T-helper 17 cell (primary cell): ENCODE measurements at places on chromosomes 3 and 15.

DNA sequence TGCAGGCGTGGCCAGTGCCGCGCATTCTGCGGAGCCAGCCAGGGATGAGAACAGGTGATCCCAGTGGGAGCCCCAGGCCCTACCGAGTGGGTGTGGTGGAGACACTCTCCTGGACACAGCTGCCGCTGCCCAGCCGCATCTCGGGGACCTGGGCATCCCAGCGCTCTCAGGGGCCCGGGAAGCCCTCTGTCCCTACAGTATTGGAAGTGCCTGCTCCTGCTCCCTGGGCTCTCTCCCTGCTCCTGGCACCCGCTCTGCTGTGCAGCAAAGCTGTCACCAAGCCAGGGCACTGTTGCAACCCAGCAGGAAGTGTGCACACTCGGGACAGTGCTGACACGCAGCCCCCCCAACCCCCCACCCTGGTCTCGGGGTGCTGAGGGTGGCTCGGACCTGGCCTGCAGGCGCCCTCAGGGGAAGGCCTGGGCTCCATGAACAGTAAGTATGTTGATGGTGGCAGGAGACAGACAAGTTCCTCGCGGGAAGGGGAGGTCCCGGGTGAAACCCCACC lies 1177.4 kb upstream of the GBE1 start:
- no peak for DNase-seq

DNA sequence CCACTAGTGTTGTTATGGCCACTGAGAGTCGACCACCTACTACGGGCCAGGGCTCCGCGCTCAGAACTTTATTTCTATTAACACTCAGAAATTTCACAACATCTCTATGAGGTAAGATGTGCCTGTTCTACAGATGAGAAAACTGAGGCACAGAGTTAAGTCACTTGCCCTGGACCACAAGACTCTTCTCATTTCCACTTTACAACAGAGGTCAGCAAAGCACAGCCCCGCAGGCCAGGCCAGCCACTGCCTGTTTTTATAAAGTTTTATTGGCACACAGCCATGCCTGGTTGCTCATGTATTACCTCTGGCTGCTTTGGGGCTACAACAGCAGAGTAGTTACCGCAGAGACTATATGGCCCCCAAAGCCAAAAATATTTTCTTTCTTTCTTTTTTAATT lies 503.6 kb downstream of the SHQ1 start:
- no peak for DNase-seq

- DNase-seq = no peak
Measured at GRCh38 chr15:75483961-75484360, 32.5 kb upstream of the SIN3A start.

GRCh38 chr15:94075349-94075748 lies 156.0 kb upstream of the MCTP2 start:
- no peak for DNase-seq

DNA sequence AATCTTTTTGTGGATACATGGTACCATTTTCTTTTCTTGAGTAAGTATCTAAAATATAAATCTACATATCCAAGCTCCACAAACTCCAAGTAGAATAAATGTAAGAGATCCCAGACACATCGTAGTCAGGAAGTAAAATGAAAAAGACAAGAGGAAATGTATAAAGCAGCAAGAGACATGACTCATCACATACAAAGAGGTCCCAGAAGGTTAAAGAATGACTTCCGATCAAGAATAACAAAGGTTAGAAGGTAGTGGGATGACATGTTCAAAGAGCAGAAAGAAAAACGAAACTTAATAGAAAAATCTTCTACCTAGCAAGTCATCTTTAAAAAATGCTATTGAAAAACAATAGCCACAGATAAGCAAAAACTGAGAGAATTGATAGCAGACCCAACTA lies 705.8 kb downstream of the NR2F2 start:
- DNase-seq = no peak

GRCh38 chr3:183527428-183528379 lies 27.8 kb downstream of the KLHL6 start:
- DNase-seq = no peak

GRCh38 chr3:57026944-57027343 lies 33.5 kb upstream of the SPATA12 start:
- no peak for DNase-seq

- no peak for DNase-seq
Measured at GRCh38 chr3:8784676-8785435, 15.4 kb upstream of the OXTR start.

DNA sequence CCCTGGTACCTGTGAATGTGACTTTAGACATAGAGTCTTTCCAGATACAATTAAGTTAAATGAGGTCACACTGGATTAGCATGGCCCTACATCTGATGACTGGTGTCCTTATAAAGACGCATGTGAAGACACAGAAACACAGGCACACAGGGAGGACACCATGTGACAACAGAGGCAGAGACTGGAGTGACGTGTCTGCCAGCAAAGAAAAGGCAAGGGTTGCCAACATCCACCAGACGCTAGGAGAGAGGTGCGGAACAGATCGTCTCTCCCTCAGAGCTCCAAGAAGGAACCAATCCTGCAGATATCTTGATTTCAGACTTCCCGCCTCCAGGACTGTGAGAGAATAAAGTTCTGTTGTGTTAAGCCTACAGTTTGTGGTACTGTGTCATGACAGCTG lies 42.8 kb downstream of the CX3CR1 start:
- DNase-seq = no peak

DNA sequence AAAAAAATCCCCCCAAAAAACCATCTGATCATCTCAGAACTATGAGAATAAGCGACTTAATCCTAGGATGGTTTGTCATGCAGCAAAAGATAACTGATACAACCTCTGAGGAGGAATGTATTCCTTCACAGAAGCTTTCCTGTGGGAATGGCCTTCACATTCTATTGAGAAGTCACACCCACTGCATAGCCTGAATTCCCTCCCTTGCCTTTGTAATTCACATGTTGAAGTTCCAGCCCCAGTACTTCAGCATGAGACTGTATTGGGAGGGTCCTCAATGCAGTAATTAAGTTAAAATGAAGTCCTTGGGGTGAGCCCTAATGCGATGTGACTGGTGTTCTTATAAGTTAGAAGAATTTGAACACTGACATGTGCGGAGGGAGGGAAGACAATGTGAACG lies 395.2 kb downstream of the TUSC7 start:
- DNase-seq = no peak

- no peak for DNase-seq
Measured at GRCh38 chr15:85402195-85402881, 21.9 kb downstream of the AKAP13 start.

GRCh38 chr15:65110676-65111292 lies 4.2 kb downstream of the UBAP1L start:
- DNase-seq = no peak

GRCh38 chr15:49895347-49896223 lies 223.4 kb downstream of the ATP8B4 start:
- DNase-seq = no peak

DNA sequence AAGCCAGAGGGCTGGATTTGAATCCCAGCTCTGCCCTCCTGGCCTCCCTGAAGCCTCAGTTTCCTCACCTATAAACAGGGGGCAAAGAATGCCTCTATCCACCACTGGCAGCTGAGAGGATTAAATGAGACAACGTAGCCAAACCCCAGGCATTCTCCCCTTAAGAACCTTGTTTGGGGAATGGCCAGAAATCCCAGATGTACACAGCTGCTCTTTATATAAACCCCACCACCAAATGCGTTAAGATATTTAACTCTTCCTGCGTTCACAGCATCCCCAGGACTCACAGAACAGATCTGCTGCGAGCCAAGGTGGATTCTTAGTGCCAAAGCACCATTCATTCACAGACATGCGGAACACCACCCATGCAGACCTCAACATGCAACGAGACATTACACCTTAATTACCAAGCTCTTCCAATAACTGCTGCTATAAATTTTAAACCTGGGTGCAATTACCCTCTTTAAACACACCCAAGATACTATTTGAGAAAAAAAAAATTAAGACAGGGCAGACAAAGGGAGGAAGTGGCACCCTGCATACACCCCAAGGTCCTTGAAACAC lies 5.2 kb downstream of the TLE3 start:
- DNase-seq = no peak

DNA sequence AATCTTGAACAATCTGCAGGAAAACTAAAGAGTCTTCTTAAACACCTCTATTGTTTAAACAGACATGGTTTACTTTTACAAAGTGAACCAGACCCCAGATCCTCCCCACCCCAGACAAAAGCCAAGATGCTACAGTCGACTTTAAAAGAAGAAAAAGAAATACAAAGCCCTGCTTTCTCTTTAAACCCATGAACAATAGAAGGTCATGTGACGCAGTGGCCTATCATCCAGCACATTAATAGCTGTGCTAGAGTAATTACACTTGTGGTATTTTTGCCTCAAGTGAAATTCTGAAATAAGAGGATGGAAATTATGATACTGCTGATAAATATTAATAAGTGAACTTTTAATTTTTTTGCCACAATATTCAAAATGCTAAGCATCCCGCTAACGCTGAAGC lies 613.4 kb downstream of the FOXP1 start:
- no peak for DNase-seq

DNA sequence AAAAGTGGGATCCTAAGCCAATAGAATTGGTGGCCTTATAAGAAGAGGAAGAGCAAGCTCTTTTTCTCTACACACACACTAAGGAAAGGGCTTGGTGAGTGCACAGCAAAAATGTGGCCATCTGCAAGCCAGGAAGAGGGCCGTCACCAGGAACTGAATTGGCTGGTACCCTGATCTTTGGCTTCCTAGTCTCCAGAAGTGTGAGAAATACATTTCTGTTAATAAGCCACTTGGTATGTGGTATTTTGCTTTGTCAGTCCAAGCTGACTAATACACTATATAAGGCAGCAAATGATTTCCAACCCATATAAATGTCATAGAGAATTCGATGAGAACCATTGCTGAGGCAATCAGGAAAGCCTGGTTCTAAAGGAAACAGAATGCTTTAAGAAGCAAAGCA lies 816.3 kb upstream of the SEMA6D start:
- no peak for DNase-seq

- DNase-seq = no peak
Measured at GRCh38 chr3:174462916-174463315, 396.2 kb upstream of the NAALADL2 start.

DNA sequence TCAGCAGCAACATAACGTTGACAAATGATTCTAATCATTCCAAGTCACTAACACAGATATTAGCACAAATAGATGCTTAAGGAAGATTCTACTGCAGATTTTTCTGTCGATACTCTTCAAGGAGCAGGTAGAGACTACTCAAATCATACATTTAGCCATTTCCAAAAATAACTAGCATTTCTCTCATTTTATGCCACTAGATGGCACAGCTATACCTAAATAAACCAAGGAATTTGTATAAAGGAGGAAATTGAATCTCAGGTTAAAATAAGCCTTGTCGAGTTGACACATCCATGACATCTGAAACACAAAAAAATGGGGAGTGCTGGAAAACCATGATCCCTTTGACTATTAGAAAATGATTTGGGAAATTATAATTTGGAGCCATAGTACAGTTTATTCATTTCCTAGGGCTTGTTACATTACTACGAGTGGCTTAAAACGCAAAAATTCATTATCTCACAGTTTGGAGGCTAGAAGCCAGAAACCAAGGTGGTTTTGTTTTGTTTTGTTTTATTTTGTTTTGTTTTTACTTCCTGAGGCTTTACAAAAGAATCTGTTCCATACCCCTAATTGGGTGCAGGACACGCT lies 59.5 kb upstream of the STRIT1 start:
- no peak for DNase-seq

GRCh38 chr15:101615986-101616848 lies 36.0 kb downstream of the TM2D3 start:
- no peak for DNase-seq

GRCh38 chr3:127206154-127206553 lies 13.2 kb downstream of the PRR23E start:
- no peak for DNase-seq

DNA sequence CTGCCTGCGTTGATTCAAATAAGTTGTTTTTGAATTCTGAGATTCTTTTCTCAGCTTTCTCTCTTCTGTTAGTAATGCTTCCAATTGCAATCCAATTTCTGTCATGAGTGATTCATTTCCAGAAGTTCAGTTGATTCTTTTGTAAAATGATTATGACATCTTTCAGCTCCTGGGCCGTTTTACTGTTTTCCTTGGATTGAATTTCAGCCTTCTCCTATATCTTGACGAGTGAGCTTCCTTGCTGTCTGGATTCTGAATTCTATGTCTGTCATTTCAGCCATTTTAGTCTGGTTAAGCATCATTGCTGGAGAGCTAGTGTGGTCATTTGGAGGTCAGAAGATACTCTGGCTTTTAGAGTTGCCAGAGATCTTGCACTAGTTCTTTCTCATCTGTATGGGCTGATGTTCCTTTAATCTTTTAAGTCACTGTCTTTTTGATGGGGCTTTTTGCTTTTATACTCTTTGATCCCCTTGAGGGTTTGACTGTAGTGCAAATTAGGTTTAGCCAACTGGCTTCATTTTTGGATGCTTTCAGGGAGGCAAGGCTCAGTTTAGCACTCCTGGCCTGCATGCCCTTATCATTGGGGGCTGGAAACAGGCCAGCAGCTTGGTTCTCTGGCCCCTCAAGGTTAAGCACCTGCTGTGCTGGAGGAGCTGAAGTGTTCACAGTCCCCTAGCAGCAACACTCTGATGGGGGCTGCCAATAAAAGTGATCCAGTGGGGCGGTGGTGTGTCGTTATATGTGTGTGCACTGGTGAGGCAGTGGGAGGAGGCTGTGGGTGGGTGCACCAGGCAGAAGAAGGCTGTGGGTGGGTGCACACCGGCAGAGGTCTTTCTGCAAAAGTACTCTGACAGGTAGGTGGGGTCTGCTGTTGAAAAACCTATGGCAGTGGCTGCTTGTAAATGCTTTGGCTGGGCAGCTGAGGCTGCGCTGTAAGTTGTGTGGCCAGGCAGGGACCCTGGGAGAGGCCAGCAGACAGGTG lies 51.2 kb downstream of the MCTP2 start:
- no peak for DNase-seq

DNA sequence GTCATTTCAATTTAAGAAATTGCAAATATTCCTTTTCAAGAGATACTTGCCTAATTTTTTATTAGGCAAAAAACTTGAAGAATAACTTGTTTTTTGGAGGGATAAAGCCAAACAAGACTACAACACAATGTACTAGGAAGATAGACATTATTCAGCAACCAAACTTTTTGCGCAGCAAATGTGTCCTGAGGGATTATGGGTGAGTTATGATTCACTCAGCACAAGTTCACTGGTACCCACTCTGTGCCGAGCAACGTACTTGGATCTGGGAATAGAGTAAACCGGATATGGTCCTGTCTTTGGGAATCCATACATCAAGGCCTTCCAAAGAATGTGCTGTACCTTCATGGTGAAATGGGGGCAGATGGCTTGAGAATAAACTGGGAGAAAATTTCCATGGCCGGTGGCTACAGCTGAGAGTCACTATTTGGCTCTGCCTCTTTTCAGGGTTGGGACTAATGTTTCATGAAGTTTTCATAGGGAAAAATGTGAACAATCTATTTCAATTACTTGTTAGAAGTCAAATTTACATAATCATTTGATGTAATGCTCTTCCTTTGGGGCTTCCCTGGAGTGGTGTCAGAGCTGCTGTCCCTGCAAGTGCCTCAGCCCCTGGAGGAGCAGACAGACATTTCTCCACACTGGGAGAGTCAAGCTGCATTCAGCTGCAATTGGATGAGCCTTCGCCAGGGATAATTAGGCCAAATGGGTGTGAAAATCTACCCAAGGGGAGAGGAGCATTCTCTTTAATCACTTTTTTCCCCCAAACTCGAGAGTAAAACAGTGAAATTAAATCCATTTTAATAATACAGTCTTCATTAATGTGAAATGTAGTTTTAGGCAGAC lies 315.2 kb downstream of the CLSTN2 start:
- DNase-seq = no peak

GRCh38 chr3:155549087-155549486 lies 195.8 kb downstream of the PLCH1 start:
- DNase-seq = no peak
